ENCODE measurements at places on chromosomes 1 and 21. TPM values are rescaled to one million over a fixed set of nuclear protein-coding genes. Genes with fewer than 3 reads are reported as not detected.

HMCN1 gene
- total RNA-seq: 10.6 TPM

OPTC gene
- total RNA-seq: not detected

LCE3E gene
- 2.2 TPM for total RNA-seq

MYOM3 gene
- 0.25 TPM for total RNA-seq
